ENCODE measurements at places on chromosomes 7 and 10.
A peak's percentile ranks its signal among the peaks of the same experiment; 100 is the strongest.

DNA sequence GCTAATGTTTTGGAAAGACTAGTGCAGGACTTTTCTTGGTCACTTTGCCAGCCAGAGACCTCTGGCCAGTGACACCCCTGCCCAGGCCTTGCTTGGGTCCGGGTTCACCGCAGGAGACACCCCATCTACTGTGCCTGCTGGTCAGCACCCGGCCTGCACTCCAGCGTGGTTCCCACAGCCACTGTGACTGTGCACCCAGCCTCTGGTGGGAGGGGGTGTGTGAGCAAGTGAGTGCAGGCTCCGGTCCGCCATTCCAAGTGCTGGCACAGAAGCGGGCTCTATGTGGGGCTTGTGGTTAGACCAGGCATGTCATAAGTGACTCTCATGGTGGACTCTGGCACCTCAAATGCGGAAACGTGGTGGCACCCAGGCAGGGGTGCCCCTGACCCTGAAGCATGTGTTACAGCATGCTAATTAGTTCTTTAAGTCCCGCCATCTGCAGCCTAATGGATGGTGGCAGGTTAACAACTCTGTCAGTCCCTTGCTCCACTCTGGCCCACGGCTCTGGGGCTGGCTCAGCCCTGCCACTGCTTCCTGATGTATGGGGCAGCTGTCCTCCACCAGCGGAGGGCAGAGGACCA is 311.9 kb upstream of the HGF start:
- no peak for DNase-seq

GRCh38 chr10:104819731-104820130 is 178.6 kb downstream of the SORCS3 start:
- no peak for DNase-seq

DNA sequence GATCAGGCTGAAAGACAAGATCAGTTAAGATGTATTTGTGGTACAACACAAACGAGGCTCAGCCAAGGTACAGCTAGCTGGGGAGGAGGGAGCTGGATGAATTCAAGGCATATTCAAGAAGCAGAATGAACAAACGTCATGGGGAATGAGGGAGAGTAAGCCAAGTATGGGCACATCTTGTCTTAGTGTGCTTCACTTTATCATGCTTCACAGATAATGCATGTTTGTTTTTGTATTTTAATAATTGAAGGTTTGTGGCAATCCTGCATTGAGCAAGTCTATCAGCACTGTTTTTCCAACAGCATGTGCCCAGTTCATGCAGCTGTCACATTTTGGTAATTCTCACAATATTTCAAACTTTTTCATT is 135.4 kb downstream of the HIBADH start:
- peak; percentile 53 for DNase-seq

DNA sequence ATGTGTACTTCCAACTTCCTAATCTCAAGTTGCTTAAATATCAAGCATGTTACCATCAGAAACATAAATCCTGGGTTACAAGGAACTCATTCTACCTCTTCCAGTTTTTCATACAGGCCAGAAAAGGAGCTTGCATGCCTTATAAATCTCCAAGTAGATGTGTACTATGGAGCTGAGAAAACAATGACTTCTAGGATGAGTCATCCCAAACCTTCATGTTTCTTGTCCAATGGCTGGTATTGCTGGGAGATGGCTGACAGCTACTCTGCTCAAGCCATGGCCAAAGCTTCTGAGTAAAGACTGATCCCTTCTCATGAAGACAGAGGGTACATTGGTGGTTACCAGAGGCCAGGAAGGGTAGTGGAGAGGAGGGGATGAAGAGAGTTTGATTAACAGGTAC is 8.6 kb downstream of the RAPGEF5 start:
- no peak for DNase-seq

DNA sequence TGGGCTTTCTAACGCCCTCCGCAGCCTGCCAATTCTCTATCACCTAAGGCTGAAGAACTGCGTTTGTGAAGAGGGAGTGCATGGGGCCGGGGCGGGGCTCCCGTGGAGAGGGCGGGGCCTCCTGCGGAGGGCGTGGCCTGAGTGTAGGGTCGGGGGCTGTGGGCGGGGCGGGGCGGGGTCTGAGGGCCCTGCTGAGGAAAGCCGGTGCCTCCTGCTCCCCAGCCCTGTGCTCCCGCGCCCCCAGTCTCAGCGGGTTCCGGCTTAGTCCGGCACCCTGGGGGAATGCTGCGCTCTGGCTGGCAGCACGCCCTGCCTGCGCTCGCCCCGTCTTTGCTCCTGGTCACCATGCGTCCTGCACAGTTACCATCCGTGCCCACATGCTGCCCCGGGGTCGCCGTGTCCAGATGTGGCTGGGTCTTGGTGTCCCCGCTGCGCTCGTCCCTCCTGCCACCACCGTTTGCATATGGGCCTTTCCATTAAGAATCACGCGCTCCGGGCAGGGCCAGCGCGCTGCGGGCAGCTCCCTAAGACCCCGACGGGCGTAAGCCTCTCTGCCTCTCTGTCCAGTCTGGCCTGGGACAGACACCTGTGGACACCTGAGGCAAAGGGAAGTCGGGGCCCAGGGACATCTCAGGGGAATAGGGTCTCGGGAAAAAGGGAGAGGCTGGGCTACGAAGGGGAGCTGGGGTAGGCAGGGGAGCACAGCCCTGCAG is 144.0 kb upstream of the RET start:
- DNase-seq, result no peak
